ENCODE measurements at places on chromosomes 16 and 17.

DNA sequence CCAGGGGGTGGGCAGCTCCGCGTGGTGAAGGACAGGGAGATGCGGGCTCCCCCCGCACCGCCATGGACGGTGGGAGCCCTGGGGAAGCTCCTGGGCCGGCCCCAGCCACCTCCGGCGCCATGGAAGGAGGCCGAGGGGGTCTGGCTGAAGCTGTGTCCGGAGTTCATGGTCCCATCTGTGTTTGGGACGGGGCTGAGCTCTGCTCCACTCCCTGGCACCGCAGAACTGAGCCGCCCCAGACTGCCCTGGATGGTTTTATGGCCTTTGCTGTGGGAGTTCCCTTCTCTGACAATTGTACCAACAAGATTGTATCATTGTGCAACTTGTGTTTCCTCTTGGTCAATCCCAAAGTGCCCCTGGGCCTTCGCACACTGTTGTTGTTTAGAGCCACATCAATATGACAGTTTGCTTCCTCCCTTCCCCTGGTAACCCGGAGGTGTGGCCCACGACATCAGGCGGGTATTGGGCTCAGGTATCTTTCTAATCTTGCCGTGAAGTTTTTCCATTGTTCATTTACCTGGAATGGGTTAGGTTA is 942 bp downstream of the KRT23 start:
- DNase-seq = no peak

GRCh38 chr17:29581583-29582253 is 7.7 kb downstream of the GIT1 start:
- DNase-seq = no peak

- no peak for DNase-seq
Observed at GRCh38 chr16:27123795-27124409, 57.2 kb downstream of the C16orf82 start.

- no peak for DNase-seq
Observed at GRCh38 chr17:72928454-72929136, 163.9 kb downstream of the SLC39A11 start.

GRCh38 chr17:63517825-63518534 is 5.2 kb upstream of the KCNH6 start:
- DNase-seq = no peak

DNA sequence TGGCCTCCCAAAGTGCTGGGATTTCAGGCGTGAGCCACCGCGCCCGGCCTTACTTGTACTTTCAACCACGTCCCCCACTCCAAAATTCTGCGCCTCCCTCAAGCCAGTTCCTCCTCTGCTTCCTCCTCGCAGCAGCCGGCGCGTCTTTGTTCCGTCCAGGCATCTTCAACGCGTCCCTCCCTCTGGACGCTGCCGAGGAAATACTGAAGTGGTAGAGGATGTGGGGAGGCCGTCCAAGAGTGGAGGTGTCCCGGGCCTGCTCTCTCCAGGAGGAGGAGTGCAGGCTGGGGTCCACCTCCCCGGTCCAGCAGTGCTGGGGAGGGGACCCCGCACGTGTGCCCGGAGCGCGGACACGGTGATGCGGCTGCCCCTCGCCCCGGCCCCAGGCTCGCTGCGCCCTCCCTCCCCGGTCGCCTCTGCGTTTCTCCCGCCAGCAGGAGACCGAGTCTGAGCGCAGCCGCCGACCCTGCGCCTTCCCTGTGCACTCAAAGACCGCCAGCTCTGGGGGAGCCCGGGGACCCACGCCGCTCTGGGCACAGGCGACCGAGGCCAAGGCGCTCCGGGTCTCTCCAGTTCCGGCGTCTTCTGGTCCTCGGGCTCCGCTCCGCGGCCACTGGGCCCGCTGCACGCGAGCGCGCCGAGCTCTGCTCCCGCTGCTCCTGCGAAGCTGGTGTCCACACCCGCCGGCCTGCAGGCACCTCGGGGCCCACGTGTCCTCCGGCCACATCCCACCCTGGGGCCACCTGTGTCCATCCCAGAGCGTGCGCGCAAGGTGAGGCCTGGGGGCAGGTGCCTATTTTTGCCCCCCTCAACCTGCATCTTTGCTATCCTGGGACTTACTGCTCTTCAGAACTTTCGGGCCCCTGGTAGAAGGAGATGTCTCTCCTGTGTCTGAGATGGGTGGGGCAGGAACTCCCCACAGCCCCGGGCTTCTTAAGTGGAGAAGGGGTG is 31.7 kb downstream of the OSBPL7 start:
- peak; percentile 86 for DNase-seq

- no peak for DNase-seq
Observed at GRCh38 chr16:1466968-1467521, 7.8 kb downstream of the CLCN7 start.

DNA sequence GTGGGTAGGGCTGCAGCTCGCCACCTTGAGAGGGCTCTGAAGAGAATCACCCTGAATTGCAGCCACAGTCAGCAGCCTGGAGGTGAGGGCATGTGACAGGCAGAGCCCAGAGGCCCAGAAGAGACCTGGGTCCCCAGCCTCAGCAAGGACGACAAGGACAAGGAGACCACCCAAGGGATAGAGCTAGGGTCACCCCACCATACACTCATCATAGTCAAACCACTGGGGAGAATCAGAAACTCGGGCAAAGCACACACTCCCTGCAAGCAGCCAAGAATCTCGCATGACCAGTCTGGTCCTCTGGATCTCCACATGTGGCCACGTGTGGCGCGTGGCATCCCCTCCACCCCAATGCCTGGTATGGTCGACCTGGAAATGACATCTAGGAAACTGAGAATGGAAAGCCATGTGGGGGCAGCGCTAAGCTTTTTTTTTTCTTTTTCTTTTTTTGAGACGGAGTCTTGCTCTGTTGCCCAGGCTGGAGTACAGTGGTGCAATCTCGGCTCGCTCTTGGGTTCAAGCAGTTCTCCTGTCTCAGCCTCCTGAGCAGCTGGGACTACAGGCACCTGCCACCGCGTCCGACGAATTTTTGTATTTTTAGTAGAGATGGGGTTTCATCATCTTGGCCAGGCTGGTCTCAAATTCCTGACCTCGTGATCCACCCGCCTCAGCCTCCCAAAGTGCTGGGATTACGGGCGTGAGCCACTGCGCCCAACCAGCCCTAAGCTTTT is 4.6 kb upstream of the SPHK1 start:
- no peak for DNase-seq

DNA sequence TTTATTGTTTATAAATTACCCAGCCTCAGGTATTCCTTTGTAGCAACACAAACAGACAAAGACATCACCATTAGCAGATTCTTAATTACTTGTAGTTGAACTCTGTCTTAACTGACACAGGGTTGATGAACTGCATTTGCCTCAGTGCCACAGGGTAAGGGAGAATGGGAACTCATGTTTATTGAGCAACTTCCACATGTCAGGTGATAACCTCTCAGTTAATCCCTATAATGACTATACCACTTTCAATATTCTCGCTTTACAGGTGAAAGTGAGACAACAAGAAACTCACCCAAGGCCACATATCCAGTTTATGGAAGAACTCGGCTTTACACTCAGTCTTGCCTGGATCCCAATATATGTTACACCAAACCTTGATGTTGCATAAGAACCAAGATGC is 8.6 kb downstream of the PDILT start:
- no peak for DNase-seq

GRCh38 chr16:53069772-53070171 is 15.0 kb downstream of the CHD9 start:
- DNase-seq = no peak

GRCh38 chr17:79065105-79065670 is 9.4 kb upstream of the ENGASE start:
- peak; percentile 50 for DNase-seq

- no peak for DNase-seq
Observed at GRCh38 chr17:47716375-47716774, 16.7 kb upstream of the TBX21 start.

GRCh38 chr17:34503528-34504195 is 75.7 kb upstream of the TMEM132E start:
- DNase-seq = no peak

DNA sequence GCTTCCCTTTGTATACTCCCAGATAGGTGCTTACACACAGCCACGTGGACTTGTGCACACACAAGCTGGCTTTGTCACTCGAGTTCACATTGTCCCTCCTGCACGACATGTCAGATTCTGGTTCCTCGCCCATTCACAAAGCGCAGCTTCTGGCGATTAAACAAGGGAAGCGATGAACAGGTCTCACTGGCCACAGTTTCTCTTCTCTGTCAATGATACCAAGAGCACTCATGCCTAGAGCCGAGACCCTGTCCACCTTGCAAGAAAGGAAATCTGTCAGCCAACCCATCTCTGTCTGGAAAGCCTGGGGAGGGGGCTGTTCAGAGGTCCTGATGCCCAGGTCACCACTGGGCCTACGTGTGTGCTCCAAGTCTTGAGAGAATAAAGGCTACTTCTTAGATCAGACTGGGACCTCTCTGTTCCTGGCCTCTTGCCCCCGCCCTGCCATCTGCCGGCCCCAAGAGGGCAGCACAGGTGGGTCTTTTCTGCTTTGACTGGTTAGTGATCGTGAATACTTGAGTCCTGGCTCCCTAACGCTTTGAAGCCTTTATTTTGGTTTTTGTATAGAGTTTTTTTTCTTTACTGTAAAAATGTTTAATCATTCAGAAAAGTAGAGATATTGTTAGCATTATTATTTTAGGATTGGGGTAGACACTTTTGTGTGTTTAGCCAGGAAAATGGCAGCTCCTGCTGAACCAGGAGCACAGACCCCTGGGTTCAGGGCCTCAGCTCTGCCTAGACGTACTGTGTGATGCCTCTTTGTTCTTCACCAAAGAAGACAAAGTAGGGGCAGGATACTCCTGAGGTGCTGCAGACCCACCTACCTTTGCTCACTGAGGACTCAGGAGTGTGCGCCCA is 104.7 kb downstream of the MRM1 start:
- DNase-seq = peak; percentile 76

- no peak for DNase-seq
Observed at GRCh38 chr16:85402910-85403692, 210.0 kb upstream of the GSE1 start.

DNA sequence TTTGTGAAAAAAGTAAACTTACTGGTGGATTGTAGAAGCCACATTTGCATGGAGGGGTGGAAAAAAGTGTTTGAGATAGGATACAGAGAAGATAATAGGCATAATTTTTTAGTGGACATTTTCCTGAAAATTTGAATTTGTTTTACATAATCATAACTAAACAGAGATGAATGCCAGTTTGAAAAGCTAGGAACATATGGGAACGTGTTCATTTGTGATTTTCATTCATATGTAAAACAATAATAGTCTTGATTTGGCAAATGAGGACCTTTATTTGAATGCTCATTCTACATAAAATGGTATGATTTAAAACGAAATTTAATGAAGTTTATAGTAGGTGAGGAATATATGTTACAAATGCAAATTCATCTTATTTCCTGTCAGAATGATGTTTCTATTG is 263.9 kb downstream of the BCAS3 start:
- no peak for DNase-seq

DNA sequence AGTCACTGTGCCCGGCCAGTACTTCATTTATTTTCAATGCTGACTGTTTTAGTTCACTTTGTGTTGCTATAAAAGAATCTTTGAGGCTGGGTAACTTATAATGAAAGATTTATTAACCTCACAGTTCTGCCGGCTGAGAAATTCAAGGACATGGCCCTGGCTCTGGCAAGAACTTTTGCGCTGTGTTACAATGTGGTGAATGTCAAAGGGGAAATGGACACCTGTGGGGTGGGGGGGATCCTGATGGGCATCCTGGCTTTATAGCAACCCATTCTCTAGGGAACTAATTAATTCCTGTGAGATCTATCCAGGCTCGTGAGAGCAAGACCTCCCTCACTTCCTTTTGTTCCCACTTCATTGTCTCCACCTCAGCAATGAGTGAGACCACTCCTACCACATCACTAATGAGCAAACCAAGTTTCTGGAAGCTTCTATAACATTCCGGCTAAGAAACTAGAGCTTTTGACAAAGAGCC is 17.1 kb upstream of the CDH3 start:
- DNase-seq = no peak

- no peak for DNase-seq
Observed at GRCh38 chr17:78358538-78359320, 1.1 kb downstream of the SOCS3 start.

DNA sequence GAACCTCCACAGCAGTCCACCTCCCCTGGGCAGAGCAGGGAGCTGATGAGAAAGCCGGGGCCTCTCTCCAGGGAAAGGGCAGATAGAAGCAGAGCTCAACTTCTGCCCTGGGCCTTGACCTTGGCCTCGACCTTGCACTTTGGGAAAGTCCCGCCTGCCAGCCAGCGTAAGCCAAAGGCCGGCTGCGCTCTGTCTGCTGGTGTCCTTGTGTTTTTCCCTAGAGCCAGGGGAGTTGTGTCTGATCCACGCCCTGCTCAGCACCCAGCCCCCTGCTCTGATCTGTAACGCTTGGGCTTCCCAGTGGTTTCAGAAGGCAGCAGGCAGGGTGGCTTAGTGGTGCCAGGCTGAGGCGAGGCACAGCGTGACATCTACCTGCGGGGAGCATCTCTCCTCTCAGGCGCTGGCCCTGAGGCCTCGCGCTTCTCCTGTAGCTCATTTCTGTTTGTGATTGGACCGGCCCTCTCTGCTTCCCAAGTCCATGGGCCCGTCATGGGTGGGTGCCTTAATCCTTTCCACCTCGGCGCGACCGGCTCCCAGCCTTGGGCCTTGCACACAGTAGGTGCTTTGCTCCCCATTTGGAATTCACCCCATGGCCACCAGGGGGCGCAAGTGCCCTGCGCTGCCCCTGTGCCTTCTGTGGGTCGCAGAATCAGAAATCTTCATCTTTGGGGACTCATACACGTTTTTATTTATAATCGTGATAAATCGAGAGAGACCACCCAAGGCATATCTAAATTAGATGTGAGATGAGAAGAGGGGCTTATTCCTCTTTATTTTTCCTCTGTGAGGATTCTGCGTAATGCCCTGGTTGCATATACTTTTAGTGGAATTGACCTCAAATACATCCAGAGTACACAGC is 24.2 kb downstream of the SGSH start:
- DNase-seq = peak; percentile 73

GRCh38 chr17:56176091-56176490 is 22.8 kb downstream of the ANKFN1 start:
- DNase-seq = no peak

DNA sequence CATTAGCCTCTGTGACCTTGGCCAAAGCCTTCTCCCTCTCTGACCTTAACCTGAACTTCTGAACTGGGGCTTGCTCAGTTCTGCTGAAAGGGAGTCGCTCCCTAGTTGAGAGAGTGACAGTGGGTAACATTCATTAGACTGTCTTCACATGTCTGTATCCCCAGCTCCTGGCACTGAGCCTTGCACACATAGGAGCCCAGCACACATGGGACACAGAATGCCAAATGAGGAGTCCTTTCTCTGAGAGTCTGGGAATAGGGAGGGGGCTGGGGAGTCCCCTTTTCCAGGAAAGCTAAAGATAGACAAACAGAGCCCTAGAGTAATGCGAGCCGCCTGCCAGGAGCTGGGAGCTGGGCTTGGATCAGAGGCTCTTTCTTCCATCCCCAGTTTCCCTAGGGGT is 2.5 kb downstream of the TAC4 start:
- DNase-seq = no peak

- DNase-seq = peak; percentile 48
Observed at GRCh38 chr17:75404223-75404730, 1.2 kb downstream of the GRB2 start.

DNA sequence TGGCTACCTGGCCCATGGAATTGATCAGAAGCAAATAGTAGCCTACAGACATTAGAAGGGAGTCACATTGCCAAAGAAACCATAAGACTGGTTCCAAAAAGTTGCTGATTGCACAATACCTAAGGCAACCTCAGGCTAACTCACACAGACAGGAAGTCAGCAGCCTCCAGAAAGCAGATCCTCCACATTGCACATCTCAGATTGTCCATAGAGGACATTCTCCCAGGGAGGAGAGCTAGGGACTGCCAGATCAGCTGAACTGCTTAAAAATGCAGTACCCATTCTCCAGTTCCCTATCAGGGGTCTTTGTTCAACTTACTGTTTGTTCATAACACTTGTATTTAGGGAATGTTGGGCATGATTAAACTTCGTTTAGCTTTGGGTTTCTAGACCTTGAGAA is 4.2 kb downstream of the CCL3 start:
- DNase-seq = no peak
